ENCODE measurements at places on chromosomes 13 and 19.

DNA sequence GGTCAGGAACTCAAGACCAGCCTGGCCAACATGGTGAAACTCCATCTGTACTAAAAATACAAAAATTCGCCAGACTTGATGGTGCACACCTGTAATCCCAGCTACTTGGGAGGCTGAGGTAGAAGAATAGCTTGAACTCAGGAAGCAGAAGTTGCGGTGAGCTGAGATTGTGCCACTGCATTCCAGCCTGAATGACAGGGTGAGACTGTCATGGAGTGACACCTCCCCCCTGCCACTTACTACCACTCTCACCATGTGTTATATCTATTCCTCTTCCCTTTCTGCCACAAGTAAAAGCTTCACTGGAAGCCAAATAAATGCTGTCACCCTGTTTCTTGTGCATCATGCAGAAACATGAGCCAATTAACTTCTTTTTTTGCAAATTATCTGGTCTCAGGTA is 10.6 kb upstream of the CEACAM4 start:
- no peak for DNase-seq

GRCh38 chr19:6161271-6161850 is 25.9 kb downstream of the ACSBG2 start:
- no peak for DNase-seq

DNA sequence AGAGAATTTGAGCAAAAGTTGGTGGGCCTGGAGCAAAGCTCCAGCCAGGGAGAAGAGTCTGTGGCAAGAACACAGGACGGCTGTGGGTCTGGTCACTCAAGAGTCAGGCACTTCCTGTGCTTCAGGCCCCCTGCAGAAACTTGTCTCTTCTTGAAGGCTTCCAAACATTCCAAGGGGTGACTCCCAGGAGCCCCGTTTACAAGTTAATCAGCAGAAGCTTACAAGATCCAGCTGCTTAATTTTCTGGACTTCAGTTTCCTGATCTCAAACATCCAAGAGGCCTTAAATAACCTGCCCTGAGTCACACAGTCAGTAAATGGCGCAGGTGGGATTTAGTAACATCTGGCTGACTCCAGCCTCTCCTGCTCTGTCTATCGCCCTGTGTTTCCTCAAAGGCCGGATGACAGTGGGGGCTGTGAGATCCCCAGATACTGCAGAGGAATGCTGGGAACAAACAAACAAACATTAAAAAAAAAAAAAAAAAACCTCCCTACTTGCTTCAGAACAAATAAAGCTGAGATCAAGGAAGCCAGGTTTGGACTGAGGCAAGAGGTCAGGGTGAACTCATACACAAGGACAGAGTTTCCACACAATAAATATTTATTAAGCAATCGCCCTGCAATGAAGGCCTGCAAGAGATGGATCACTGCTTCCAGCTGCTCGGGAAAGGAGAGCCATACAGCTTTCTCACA is 175.4 kb upstream of the RFC3 start:
- DNase-seq = no peak

- DNase-seq = peak; percentile 45
Observed at GRCh38 chr19:17135001-17135853, 59.6 kb downstream of the MYO9B start.

DNA sequence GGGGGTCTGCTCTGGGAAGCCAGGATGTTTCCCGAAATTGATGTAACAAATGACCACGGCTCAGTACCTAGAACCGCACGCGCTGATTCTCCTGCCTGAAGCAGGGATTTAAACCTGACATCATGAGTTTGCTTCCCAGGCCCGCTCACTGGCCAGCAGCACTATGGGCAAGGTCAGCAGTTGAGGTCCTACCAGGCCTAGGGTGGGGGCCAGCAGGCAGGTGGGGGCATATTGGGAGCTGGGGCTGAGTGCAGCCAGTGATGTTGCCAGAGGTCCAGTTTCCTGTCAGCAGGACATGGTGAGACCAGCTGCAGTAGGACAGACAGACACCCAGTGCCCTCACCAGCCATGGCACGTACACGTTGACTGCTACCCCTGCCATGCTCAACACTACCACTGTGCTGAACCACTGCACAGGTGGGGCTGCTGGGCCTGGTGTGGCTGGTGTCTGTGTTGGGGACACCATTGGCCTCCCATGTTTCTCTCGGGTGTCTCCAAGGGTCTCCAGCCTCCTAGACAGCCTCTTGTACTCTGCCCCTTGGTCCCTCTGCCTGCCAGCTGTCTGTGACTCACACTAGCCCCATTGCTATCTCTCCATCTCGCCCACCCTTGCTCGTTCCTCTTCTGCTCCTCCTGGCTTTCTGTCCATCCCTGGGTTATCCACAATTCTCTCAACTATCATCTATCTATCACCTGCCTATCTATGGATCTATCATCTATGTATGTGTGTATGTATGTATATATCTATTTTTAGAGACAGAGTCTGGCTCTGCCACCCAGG is 1.1 kb upstream of the C19orf85 start:
- DNase-seq = no peak

DNA sequence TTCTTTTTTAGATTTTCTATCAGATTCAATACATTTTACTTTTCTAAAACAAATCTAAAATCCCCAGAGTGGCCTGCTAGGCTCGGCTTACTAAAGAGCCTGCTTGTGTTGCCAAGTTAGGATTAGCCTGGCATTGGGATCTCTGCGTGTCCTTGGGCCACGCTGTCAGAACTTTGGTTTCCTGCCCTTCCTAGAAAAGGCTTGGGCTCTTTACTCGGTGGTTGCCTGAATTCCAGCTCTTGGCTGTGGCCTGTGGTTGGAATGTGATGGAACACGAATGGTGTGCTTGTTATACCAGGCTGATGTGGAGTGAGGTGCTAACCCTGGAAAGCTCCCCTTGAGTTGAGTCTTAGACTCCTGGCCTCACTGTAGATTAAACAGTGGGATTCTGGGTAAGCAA is 8.5 kb downstream of the SPATA13 start:
- DNase-seq = no peak

GRCh38 chr19:3528080-3528479 is 10.9 kb upstream of the TEKTIP1 start:
- no peak for DNase-seq

DNA sequence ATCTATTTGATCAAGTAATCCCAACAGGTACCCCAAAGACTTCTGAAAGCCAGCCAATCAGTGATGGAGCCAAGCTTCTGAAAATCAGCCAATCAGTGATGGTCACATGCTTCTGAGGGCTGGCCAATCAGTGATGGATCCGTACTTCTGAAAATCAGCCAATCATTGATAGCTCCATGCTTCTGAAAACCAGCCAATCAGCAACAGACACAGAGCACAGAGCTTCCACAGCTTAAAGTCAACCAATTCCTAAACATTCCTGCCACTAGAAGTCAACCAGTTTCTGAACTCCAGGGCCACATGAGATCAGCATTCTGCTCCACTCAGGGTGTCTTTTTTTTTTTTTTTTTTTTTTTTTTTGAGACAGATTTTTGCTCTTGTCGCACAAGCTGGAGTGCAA is 8.2 kb upstream of the HSD17B14 start:
- DNase-seq = no peak

DNA sequence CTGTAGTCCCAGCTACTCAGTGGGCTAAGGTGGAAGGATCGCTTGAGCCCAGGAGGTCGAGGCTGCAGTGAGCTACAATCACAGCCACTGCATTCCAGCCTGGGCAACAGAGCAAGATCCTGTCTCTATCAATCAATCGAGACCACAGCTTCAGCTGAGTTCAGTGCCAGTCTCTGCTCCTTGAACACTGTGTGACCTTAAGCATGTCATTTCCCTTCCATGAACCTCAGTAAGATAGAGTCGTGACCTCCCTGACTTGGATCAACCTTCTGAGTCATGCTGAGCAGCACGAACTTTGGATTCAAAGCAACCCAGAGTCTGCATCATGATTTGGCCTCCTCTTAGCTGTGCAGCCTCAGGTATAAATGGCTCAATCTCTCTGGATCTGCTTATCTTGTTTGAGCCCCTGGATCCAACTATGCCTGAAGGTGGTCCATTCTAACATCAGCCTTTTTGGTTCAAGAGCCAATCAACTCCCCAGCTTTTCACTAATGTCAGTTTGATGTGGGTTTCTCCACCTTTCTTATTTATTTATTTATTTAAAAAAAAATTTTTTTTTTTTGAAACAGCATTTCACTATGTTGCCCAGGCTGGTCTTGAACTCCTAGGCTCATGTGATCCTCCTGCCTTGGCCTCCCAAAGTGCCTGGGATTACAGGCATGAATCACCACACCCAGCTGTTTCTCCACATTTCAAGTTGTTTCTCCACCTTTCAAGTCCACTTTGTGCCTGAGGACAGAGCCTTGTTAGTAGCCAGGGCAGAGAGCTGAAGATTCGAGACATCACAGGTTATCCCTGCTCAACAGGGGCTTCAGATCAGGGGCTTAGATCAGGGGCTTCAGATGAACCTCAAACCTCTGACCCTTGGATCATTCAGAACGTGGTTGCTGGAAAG is 26.4 kb downstream of the PTPRS start:
- no peak for DNase-seq

DNA sequence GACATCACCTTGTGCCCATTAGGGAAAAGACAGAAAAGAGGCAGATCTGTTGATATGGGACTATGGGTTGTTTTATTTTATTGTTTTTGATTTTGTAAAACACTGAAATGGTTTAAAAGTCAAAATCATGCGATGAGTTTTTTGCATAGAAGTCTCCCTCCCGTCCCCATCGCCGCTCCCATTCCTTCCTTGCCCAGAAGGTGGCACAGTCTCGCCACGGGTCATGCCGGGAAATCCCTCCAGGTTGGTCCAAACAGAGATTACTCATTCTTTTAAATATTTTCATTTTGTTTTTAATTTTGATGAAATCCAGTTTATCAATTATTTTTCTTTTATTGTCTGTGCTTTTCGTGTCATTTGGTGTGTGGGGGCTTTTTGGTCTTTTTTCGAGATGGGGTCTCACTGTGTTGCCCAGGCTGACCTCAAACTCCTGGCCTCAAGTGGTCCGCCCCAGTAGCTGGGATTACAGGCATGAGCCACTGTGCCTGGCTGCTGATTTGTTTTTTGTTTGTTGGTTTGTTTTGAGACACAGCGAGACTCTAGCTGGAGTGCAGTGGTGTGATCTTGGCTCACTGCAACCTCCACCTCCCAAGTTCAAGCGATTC is 9.2 kb downstream of the PGPEP1 start:
- DNase-seq = no peak

DNA sequence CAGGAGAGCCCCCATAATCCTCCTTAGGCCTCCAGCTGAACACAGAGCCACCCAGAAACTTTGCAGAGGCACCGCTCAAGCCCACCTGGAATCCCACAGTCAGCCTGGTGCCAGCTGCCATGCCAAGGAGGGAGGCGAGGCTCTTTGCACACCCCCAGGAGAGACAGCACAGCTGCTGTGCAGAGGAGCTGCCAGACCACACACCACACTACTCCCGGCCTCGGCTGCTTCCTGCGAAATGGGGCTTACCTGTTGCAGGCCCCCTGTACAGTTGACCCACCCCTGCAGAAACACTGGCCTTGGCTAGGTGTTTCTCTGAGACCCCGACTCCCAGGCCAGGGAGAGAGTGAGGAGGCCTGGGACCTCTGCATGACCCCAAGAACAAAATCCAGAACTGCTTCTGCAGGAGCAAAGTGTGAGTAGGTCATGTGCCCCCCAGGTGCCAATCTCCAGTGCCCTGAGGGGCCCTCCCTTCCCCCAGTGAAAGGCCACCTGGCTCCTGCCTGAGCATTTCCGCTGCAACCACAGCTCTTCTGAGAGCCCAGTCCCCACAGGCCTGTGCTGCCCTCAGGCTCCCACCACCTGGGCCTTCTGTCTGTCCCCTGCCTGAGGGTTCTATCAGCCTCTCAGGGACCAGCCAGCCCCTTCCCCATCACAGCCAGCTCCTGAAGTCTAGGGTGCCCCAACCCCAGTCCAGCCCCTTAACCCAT is 580.4 kb downstream of the UQCRFS1 start:
- no peak for DNase-seq

GRCh38 chr19:32870981-32871451 is 1.4 kb upstream of the SLC7A9 start:
- no peak for DNase-seq

- DNase-seq = no peak
Observed at GRCh38 chr13:87093399-87093798, 577.8 kb upstream of the SLITRK5 start.

DNA sequence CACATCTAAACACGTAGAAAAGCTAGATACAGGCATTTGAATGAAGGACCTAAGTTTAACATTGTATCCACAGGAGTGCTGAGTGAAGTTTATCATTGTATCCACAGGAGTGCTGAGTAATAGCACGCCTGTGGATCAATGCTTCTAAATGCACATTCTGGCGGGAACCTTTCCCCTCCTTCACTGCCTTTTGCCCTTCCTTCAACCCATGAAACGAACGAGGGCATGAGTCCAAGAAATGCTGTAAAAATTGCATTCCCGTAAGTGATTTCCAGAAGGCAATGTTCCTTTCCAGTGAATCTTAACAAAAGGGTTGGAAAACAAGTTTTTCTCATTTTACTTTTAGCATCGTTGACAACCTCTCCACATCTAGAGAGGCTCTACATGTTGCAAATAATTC is 88.1 kb downstream of the ZDHHC20 start:
- no peak for DNase-seq

- no peak for DNase-seq
Observed at GRCh38 chr13:36789061-36789460, 30.0 kb upstream of the RFXAP start.

DNA sequence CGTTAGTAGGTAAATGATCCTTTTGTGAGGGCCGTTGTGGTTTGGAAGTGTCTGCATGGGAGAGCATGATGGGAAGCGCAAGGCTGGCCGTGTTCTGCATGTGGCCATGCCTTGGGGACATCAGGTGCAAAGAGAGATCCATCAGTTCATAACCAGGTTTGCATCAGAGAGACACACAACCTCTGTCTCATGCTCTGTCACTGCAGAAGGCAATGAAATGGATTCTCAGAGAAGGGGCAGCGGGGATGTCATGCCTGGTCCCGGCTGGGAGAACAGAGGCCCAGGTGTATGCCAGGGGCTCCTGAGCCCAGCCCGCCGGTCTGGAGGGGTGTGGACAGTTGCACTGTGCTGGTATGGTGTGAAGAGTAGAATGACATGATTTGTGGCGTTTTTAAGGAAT is 60.2 kb downstream of the GGACT start:
- DNase-seq = no peak

GRCh38 chr19:51686171-51686570 is 7.0 kb upstream of the SPACA6 start:
- no peak for DNase-seq

- no peak for DNase-seq
Observed at GRCh38 chr19:19321141-19321577, 530 bp downstream of the MAU2 start.

- no peak for DNase-seq
Observed at GRCh38 chr13:100197591-100198365, 108.9 kb downstream of the PCCA start.

- DNase-seq = no peak
Observed at GRCh38 chr19:15365264-15365663, 14.3 kb downstream of the AKAP8 start.

- no peak for DNase-seq
Observed at GRCh38 chr19:56088497-56089215, 32.4 kb downstream of the ZNF787 start.

DNA sequence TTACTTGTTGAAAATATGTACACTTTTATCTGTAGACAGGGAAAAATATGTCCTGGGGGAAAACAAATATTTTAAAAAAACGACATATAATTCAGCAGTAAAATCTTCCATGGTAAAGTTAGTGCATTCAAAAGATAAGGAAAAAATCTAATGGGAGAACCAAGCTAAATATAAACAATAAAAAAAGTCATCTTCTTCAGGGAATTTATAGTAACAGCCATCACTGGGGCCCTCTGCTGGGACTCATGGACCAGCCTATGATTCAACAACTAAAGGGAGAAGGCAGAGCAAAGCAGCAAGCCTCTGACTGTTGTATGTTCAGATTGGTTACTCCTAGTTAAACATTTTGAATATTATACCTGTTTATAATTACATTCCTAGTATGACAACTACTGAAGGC is 93.0 kb downstream of the ITGBL1 start:
- DNase-seq = no peak

Measured in posterior cingulate gyrus (tissue), 11 donors.